ENCODE measurements at places on chromosomes 5 and 9. TPM values are rescaled to one million over a fixed set of nuclear protein-coding genes. Genes with fewer than 3 reads are reported as not detected.

Gene ATP10B
- total RNA-seq: 211 TPM

Gene SMIM33
- total RNA-seq: 2.8 TPM

Gene NSMF
- total RNA-seq: 30.1 TPM

Gene FOXD4L6
- total RNA-seq: not detected

Gene MACIR
- 30.3 TPM for total RNA-seq

Gene CCDC180
- total RNA-seq: 5.0 TPM

GRCh38 chr5:170277867-170278281 lies 19.7 kb downstream of the LCP2 start:
- no peak for DNase-seq

DNA sequence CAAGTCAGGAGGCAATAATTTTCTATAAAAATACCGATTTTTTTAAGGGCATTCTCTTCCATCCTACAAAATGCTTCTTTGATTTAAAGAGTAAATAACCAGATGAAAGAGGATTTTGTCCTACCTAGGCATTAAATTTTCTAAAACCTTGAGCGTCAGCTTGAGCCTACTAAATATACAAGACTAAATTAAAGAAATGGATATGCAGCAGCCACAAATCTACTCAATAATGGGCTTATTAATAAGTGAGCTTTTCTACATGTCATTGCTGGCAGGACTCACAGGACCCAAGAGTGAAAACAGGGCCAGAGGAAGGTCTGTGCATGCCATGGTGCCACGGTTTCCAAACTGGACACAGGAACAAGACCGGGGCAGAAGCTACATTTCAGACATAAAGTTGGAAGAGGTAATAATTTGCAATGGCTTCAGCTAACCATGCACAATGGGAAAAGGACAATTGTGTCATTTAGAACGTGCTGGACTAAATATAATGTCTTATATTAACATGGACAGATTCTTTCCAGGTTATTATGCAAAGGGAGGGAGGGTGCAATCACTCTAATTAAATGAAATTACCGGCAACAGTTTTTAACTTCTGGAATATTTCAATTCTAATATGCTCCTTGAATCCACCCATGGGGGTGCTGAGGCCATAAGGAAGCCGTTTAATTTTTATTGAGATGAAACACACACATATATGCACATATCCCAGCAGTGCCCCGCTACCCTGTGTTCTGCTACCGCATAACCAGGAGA lies 5.2 kb downstream of the WHRN start:
- no peak for DNase-seq

DNA sequence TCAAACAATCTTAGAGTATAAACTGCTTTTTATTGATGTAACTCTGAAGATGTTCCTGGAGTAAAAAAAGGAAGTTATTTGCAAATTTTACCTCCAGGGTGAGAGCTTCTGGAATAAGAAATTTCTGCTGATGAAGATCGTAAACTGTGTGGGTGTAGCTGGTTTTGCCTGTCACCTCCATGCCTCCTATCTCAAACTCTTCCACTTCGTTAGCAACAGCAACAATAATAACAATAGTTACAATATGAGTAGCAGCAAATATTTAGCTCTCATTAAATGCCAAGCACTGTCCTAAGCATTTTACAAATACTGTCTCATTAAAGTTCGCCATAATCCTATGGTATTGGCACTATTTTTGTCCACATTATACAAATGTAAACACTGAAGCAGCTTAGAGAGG lies 57.9 kb downstream of the GCNT1 start:
- DNase-seq: no peak

- peak; percentile 84 for DNase-seq
These were observed 173.9 kb upstream of the TNC start for GRCh38 chr9:115291841-115292240.

- no peak for DNase-seq
These were observed 72.0 kb downstream of the SEMA6A start for GRCh38 chr5:116502616-116503015.

DNA sequence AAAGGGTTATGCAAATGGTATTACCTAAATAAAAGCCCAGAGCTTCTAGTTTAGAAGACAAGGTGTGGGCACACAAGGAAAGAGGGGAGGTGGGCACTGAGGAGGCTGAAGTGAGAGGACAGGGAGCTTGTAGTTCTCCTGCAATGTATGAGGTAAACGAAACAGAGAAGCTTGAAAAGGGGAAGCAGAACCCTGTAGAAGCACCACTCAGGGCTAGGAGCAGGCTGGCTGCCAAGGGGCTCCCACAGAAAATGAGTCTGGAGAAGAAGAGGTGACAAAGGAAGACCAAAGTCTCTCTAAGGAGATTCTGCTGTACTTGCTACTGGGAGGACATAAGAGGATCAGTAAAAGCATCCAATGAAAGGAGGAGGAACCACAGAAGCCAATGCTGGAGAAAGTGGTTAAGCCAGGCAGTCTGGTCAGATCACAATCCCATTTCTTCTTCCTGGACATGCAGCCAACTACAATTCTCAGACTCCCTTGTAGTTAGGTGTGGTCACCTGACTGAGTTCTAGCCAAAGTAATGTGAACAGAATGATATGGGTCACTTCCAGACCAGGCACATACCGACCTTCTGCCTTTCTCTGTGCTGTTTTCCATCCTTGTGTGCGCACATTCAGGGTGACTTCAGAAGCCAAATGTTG lies 174.5 kb upstream of the MAP3K1 start:
- DNase-seq: peak; percentile 45

GRCh38 chr5:152622628-152623027 lies 217.5 kb upstream of the NMUR2 start:
- DNase-seq: no peak

DNA sequence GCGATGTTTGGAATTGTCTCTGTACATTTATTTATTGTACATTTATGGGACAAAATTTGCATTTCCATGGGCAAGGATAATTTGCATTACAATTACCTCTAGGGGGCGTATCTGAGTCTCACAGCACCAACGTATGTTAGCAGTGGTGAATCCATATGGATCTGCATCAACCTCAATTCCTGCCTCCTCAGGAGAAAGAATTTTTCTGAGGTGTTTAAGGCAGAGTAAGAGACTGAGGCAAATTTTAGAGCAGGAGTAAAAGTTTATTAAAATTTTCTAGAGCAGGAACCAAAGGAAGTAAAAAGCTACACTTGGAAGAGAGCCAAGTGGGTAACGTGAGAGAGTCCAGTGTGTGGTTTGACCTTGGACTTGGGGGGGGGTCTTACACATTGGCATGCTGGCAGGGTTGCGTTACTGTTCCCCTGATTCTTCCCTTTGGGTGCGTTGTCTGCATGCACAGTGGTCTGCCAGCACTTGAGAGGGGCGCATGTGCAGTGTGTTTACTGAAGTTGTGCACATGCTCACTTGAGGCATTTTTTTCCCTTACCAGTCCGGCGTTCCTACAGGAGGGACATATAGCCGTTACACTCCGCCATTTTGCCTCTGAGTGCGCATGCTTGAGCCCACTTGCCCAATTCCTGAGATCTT lies 21.0 kb upstream of the RAB14 start:
- no peak for DNase-seq

GRCh38 chr9:75728391-75728790 lies 162.1 kb upstream of the PCSK5 start:
- DNase-seq: no peak

- DNase-seq: no peak
These were observed 62.0 kb downstream of the VAV2 start for GRCh38 chr9:133930046-133930681.

DNA sequence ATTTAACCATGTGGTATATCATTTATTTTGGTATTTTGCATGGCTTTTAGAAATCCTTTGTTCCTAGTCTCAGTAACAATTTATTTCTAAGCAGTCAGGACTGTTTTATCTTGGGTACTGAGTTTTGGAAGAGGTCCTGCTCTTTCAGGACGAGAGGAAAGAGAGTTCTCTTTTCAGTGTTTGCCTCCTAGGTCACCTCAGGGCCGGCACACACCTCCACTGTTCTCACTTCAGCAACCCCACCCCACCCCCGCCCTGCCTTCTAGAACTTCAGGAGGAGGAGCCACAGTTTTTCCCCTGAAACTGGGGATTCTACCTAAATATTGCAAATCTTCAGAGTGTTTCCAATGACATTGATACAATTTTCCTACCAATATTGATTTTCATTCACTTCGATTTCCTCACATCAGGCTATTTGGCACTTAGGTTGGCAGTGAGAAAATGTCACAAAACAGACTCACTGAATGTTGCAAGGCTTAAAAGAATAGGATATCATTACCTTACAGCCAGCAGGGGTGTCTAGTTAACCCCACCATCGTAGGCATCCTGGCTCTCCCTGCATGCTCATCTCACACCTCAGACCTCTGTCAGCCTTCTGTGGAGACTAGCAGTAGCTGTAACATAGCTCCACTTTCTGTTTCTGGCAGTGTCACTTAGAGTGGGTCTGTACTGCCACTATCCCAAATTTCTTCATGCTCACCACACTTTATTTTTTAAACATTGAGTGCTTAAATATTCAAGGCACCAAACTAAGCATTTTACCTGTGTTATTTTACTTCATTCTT lies 5.4 kb downstream of the IGIP start:
- DNase-seq: no peak

GRCh38 chr5:181263633-181264032 lies 2.7 kb upstream of the TRIM52 start:
- no peak for DNase-seq
